Choroid plexus epithelial cell (primary cell): ENCODE measurements at places on chromosomes 3 and 15.

GRCh38 chr15:81534124-81534523 is 160.1 kb upstream of the TMC3 start:
- DNase-seq, result no peak

DNA sequence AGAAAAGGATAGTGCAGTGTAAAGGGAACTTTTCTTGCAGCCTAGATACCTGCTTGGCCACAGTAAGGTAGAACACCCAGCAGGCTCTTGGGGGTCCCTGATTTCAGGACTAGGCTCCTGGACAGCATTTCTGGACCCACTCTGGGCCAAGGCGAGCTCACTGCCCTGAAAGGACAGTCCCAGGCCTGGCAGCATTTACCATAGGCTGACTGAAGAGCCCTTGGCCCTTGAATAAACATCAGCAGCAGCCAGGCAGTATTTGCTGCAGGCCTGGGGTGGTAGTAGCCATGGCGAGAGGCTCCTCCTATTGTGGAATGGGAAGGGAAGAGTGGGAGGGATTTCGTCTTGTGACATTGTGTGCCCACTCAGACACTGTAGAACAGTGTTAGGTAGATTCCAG is 529.2 kb downstream of the TUSC7 start:
- no peak for DNase-seq

DNA sequence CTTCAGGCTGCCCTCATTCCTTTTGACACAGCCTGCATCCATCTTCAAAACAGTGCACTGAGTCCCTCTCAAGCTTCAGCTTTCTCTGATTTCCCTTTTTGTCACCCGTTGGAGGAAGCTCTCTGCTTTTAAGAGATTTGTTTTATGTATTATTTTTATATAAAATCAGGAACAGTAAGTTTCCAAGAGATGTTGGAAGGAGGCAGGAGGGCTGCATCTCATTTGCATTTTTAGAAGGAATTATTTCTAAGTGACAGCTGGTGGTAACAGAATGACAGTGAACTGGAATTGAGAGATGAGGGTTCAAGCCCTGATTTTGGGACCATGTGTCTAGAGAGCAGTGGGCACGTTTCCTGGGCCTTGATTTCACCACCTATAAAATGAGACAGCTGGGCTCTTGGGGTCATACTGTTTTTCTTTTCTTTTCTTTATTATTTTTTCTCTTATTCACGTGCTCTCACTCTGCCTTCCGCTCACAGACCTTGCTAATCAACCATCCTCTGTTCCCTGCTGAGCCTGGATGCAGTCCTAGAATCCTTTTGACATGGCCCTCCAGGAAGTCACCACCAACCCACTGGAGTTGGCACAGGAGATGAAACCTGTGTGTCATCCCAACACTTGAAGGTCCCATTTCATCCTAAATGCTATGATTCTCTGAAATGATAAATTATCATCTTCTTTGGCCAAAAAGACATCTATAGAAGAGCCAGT is 148.6 kb downstream of the CACNA2D3 start:
- no peak for DNase-seq

DNA sequence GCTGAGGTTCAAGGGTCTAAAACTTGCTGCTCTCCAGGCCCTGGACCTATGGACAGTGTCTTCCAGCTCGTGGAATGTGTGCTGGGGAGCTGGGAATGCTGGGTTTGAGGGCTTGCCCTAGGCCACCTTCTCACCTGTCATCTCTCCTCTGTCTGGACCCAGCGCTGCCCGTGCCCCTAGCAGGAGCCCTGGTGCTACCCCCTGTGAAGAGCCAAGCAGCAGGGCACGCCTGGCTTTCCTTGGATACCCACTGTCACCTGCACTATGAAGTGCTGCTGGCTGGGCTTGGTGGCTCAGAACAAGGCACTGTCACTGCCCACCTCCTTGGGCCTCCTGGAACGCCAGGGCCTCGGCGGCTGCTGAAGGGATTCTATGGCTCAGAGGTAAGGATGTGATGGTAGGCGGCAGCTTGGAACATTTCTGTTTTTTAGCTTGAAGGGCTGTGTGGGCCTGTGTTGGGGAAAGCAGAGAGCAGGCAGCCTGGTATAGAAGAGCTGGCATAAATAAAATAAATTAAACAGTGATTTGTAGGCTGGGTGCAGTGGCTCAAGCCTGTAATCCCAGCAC is 5.1 kb downstream of the CHRD start:
- DNase-seq, result no peak

GRCh38 chr3:66224220-66224619 is 3.4 kb downstream of the SLC25A26 start:
- peak; percentile 7 for DNase-seq

DNA sequence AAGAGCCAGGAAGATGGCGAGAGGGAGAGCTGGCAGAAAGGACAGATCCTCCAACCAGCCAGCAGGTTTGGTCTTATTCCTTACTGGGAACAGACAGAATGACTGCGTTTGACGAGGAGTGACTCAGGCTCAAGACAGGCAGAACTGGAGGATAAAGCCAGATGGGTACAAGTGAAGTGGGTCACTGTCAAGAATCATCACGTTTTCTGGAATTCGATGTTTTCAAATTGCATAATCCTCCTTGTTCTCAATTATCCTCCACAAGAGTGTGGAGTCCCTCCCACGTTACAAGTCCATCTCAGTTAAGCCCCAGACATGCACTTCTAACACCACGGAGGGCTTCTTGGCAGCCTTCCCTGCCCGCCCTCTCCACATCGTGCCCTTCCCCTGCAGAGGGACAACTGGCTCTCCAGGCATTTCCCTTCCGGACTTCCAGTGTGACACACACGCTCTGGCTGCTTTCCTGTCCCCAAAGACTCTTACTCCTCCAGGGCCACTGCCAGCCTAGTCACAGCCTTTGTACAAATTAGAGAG is 183.1 kb downstream of the CHST2 start:
- peak; percentile 76 for DNase-seq

DNA sequence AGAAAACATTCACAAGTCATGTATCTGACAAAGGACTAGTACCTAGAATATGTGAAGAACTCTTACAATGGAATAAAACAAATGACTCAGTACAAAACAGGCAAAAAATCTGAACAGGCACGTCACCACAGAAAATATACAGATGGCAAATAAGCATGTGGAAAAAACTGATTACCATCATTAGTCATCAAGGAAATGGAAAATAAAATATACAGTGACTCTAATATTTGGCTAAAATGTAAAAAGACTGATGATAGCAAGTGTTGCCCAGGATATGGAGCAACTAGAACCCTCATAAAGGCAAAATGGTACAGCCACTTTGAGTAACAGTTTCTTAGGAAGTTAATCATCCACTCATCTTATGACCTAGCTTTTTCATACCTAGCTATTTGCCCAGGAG is 95.8 kb upstream of the ABHD17C start:
- peak; percentile 66 for DNase-seq

GRCh38 chr3:181683563-181683962 is 28.2 kb upstream of the SOX2 start:
- no peak for DNase-seq

GRCh38 chr15:98868564-98868963 is 139.0 kb downstream of the PGPEP1L start:
- no peak for DNase-seq

DNA sequence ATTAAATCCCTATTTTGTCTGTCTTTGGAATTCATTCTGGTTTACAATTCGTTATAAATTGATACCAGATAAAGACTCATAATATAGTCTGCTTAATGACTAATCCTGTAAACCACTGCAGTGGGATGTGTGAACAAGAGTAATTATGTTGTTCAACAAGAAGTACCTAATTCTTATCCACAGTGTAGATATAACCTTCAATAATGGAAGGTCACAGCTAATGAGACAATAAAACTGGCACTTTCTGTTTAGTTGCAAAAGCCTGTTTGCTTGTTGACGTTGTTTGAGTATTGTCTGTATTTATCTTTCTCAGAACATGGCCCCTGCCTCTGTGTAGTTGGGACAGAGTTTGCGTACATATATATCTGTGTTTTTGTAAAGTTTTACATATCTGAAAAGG is 26.7 kb downstream of the PIAS1 start:
- no peak for DNase-seq

DNA sequence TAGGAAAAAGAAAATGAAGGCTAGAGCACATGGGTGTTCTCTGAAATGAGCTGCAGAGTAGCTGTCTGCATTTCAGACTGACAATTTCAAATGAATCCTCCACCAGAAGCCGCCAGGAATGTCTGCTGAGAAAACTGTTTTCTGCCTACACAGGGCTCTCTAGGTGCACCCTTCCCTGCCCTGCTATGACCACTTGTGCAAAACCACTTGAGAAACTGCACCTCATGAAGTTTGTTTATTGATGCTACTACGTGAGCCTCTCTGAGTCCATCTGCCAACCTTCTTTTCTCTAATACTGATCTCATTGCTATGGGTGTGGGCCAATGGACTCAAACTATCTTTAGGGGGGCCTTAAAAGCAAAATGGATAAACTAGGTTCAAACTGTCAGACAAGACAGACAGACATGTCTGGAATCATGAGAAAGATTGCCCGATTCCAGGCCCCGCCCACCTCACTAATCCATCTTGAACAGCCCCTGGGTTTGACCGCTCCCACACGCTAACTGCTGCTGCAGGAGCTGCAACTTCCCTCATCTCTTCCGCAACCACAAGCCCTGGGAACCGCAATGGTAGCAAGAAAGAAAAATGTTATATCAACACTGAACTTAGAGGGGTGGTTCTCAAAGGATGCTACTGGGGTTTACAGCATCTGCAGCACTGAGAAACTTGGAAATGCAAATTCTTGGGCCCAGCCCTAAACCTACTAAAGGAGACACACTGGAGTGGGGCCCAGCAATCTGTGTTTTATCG is 9.0 kb upstream of the CD47 start:
- DNase-seq, result no peak

DNA sequence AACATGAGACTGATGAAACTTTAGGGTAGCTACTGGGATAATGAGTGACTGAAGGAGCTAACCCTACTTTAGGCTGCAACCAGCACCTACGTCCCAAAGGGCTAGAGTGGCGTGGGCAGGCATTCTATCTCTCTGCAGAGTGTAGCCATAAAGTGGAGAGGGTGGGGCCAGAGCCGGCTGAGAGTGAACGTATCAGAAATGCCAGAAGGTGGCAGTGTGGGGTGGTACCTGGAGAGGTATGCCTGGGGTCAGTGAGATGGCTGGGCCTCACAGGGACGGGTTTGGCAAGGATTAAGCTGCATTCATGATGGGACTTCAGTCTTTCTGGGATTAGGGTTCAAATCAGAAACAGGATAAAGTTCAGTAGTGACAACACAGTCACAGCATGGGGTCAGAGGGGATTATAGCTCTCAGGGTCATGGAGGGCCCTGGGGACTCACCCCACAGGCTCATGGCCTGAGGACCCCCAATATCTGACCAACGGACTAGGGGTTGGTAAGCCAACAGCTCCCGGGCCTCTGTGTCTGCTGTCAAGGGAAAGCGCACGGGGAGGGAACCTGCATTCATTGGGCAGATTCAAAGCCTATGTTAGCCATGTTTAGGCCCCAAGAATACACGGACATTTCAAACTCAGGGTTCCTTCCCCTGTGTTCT is 86.5 kb upstream of the FOXB1 start:
- DNase-seq, result peak; percentile 61

DNA sequence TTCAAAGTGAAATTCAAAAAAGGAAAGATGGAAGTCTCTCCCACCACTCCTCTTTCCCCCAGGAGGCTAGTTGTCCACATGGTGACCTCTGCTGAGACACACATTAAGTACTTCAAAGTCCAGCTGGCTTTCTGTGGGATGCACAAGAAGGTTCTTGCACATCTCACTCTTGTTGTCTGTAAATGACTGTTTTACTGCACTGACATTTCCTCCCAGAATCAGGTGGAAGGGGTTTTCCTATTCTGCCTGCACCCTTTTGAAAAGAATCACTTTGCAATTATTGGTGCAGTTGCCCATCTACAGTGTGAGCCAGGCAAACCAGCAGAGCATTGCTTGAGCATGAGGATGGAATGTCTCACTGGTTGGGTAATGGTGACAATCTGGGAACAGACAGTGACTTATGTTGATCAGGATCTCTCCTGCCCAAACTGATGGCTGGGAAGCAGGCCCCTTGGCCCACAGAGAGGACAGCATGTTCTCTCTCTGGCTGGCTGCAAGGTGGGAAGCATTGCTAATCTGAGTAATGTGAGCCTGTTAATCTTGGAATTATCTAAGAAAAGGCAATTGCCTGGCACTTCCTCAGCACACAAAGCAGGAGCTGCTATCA is 347.7 kb upstream of the SATB1 start:
- no peak for DNase-seq

DNA sequence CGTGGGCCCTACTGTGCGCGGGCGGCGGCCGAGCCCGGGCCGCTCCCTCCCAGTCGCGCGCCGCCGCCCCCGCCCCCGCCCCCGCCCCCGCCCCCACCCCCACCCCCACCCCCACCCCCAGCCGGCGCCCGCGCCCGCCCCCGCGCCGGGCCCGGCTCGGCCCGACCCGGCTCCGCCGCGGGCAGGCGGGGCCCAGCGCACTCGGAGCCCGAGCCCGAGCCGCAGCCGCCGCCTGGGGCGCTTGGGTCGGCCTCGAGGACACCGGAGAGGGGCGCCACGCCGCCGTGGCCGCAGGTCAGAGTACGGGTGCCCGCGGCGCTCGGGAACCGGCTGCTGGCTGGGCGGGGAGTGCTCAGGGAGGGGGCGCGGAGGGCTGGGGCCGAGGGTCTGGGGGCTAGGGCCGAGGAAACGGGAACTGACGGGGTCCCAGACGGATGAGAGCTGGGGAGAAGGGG is 1.1 kb upstream of the PPARG start:
- peak; percentile 51 for DNase-seq

DNA sequence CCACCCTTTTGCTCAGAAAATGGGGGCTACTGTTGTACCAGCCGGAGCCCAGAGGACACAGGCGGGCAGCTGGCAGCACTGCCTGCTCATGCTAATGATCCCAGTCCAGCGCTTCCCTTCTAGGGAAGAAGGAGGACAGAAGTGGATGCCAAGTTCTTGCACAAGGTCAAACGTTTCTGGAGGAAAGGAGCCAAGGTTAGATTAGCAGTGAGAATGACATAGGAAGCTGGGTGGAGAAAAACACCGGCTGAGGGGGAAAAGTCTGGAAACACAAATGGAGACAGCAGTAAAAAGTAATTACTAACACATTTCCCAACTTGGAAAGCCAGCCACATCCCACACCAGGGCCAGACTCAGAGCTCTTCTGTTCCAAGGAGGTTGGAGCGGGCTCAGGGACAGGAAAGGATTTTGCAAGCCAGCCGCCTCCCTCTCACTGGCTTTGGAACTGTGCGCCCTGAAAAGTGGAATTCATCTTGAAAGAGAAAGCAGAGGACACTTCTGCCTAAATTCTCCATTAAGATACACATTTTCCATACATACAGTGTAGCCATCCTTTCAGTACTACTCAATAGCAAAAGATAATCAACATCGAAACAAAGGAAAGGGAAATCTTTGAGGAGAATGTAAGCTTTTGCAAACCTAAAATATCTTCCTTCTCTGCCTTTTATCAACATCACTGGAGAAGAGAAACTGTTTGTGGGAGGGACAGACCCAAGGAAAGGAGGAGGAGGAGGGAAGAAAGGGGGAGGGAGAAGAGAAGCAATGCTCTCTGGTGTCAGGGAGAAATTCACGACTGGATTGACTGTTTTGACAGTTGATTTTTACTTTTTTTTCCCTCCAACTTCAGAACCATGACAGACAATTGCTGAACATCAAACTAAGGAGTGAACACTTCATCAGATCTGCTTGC is 133.6 kb downstream of the CD47 start:
- DNase-seq, result no peak

- DNase-seq, result no peak
Observed at GRCh38 chr3:21779909-21780308, 28.9 kb upstream of the ZNF385D start.
